ENCODE measurements at places on chromosomes 5 and 9.

GRCh38 chr5:73369278-73369677, 79.3 kb downstream of the FOXD1 start:
- DNase-seq: no peak

GRCh38 chr9:133821601-133822429, 83.7 kb upstream of the SARDH start:
- no peak for DNase-seq

DNA sequence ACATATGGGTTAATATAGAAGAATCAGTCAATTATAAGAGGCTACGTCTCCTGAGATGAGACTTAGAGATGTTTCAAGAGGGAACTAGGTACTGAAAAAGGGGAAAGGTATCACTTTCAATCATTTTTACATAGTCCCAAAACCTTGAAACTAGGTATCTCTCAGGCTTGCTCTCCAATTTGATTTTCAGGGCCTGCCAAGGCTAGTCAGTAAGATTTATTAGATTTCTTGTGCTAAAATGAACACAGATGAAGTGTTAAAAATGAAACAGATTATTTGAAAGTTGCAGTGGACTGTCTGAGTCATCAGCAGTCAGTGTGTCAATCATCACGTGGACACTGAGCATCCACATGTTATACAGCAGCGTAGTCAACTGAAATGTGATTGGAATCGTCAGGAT, 591.1 kb downstream of the DTWD2 start:
- DNase-seq: no peak

- DNase-seq: no peak
These were observed 177.3 kb downstream of the IRX2 start for GRCh38 chr5:2574155-2574554.

GRCh38 chr9:89701221-89701798, 96.5 kb downstream of the GADD45G start:
- peak; percentile 73 for DNase-seq

DNA sequence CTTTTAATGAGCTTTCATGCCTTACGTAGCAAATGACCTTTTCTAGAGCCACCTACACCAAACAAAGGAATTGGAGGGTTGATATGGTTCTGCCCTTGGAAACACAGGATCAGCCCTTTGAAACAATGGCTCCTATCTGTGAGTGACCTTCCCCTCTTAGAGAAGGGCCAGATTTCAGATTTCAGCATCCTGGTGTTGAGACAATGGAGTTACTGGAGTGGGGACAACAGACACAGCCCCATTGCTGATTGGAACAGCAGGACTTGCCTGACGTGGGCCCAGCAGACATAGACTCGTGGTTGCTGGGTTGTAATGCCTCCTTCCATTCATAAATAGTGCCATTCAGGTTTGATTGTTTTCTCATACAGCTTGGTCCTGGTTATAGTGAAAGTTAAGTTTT, 96.0 kb downstream of the GALNT10 start:
- no peak for DNase-seq

- DNase-seq: no peak
These were observed 246.9 kb downstream of the CYLC2 start for GRCh38 chr9:103242025-103242424.

DNA sequence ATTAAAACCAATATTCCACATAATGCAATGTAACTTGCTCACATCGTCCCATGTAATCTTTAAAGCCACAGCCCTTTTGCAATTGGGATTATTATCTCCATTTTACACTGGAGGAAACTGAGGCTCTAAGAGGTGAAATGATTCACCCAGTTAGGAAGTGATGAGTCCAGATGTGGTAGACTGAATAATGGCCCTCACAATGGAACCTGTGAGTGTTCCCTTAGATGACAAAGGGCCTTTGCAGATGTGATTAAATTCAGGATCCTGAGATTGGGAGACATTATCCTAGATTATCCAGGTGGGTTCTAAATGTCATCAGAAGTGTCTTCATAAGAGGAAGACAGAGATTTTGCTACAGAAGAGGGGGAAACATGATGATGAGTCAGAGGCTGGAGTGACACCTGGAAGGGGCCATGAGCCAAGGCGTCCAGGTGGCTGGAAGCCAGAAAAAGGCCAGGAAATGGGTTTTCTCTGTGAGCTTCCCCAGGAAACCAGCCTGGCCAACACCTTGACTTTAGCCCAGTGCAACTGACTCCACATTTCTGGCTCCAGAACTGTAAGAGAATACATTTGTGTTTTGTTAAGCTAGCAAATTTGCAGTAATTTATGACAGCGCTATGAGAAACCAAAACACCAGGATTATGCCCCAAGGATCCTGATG, 139.1 kb downstream of the KCNIP1 start:
- no peak for DNase-seq

- DNase-seq: no peak
These were observed 193.5 kb upstream of the HAPLN1 start for GRCh38 chr5:83914199-83914598.

GRCh38 chr9:123999661-124000060, 11.9 kb upstream of the LHX2 start:
- no peak for DNase-seq

- no peak for DNase-seq
These were observed 133.5 kb downstream of the SGCD start for GRCh38 chr5:156460471-156460870.

DNA sequence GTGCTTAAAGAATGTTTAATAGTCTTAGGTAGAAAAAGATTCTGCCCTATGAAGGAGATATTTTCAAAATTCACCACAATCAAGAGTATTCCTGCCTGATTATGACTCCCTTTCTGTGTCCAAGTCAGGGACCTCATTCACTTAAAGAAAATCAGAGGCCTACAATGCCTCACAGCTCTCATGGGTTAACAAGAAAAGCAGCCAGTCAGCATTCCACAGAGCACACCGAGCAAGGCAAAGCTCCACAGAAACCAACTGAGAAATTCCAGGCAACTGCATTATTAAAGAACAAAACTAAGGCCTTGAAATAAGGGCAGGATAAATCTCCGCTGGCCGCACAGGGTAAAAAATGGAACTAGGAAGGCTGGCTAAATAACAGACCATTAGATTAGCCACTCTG, 161.1 kb downstream of the TARS1 start:
- DNase-seq: no peak

GRCh38 chr9:116298249-116298648, 144.7 kb downstream of the PAPPA start:
- no peak for DNase-seq

- no peak for DNase-seq
These were observed 18.6 kb downstream of the SLC36A2 start for GRCh38 chr5:151328734-151329133.

DNA sequence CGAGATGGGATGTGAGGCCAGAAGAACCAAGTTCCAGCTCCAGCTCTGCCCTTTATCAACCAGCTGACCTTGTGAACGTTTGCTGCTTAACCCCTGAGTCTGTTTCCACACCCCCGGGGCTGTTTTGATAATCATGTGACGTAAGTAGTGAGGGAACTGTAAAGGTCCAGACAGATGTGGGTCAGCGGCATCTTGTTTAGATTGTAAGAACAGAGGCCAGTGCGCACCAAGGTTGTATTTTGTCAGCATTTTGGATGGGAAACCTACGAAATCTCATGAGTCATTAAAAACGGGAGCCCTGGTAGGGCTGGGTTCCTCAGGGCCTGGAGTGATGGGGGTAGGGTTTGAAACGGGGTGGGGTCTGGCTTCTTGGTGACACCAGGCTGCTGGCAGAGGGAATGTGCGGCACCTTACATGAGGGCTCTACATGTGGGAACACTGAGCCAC, 13.8 kb upstream of the COL15A1 start:
- no peak for DNase-seq

DNA sequence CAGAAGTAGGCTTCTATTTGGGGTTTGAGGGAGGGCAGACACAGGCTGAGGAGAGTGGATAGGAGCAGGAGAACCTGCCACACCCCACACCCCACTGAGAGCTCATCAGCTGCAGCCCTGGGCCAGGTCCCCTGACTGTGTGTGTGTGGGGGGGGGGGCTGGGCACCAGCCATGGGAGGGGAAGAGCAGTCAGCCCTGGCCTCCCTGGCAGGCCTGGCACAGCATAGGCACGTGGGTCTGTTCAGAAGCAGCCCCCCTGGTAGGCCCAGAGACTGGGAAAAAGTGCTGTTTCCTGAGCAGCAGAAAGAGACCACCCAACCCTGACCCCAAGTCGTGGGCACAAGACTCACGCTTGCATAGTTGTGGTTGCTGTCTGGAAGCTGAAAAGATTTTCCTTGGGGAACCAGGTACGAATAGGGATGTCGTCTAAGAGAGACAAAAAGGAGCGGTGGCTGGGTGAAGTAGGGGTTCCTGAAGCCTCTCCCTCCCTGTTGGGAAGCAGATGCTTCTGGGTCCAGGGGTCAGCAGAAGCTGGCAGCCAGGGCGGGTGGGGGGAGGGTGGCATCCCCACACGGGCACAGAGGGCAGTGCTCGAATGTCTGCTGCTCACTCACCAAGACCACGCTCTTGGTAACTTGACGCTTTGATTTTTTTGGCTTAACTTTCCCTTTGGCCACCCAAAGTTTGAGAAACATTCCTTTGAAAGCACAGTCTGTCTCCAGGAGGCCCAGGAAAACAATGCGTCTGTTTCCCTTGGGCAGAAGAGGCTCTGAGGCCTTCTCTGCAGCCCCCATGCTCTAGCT, 2.9 kb downstream of the NSMF start:
- DNase-seq: no peak

GRCh38 chr5:124692950-124693349, 53.5 kb downstream of the ZNF608 start:
- DNase-seq: no peak
